ENCODE measurements at places on chromosomes 3 and 15. TPM values are rescaled to one million over a fixed set of nuclear protein-coding genes. Genes with fewer than 3 reads are reported as not detected.
A peak's percentile ranks its signal among the peaks of the same experiment; 100 is the strongest.

Gene PRKAR2A
- total RNA-seq = 26.9 TPM

Gene SLC35G2
- total RNA-seq = 11.4 TPM

Gene SI
- not detected for total RNA-seq

GRCh38 chr3:143163562-143164100 is 44.1 kb downstream of the CHST2 start:
- no peak for DNase-seq

DNA sequence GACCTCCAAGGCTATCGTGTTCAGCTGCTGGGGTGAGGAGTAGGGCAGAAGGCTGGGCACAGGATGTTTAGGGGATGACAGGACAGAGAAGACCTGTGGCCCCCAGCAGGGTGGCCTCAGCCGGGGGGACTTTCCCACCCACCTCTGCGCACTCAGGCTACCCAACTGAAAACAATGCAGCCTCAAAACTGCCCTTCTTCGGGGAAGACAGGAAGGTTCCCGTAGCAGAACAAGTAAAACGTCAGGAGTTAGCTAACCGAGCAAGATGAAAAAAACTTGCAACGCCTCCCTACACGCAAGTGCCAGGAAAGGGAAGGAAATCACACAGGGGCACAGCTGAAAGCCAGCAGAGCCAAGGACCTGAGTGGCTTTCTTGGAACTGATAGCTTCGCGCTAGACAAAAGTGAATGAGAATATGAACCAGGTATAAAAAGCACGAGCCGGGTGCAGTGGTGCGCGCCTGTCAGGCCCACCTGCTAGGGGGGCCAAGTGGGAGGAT is 38.4 kb upstream of the FURIN start:
- DNase-seq = peak; percentile 76

GRCh38 chr3:123026565-123027291 is 835 bp downstream of the SEMA5B start:
- DNase-seq = peak; percentile 16

GRCh38 chr15:101805605-101806345 is 2.5 kb downstream of the OR4F6 start:
- DNase-seq = no peak

DNA sequence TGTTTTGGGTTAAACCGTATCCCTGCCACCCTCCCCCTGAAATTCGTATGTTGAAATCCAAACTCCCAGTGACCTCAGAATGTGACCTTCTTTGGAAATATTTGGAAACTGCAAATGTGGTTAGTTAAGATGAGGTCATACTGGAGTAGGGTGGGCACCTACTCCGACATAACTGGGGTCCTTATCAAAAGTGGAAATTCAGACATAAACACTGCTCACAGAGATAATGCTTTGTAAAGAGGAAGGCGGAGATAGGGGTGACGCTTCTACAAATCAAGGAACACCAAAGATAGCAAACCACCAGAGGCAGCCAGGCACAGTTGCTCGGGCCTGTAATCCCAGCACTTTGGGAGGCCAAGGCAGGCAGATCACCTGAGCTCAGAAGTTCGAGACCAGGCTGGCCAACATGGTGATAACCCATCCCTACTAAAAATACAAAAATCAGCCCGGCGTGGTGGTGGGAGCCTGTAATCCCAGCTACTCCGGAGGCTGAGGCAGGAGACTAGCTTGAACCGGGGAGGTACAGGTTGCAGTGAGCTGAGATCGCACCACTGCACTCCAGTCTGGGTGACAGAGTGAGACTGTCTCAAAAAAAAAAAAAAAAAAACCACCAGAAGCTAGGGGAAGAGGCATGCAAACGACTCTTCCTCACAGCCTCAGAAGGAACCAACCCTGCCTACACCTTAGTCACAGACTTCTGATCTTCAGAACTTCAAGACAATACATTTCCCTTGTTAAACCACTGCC is 51.1 kb upstream of the CHD2 start:
- DNase-seq = no peak

DNA sequence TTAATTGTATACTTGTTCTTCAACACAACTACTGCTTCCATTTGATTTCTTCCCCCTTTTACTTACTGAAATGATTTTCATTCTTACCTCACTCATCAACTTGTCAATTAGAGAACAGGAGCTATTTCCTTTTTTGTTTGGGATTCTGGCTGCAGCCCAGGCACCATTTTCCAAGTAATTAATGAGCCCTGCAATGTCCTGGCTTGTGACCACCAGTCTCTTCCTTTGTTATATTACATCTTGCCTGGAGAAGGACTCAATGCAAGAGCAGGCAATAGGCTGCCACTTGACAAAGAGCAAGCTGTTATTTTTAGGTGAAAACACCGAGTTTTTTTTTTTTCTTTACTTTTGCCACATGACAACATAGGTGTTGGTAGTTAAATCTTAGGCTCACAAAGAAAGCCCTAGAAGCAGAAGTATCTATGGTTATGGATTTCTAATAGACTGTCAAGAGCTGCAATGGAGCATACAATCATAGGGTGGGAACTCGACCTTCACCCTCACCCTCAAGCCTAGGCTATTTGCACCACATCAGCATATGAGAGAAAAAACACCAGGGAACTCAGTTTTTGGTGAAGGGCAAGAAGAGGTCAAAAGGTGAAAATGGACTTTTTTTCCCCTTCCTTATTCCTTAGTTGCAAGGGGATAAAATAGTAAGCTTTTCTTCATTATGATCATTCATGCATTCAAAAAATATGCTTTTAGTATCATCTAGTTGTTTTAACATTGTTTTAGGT is 114.9 kb downstream of the TNIK start:
- no peak for DNase-seq
